ENCODE measurements at places on chromosomes 13 and 19.

DNA sequence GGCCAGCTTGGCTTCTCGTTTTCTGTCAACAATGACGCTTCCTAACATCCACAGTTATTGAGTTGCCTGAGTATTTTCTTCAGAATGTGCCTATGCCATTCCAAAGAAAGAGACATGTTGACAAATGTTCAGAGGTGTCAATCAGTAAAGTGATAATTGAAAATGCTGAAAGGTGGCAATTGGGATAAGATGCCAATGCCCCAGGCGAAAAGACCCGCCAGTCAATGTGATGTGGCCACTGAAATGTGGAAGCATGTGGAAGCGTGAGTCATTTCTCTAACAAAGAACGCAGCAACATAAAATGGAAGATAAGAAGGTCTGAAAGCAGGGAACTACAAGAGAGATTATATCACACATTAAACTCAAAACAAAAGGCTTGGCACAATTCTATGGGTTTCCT is 882.2 kb upstream of the SLC10A2 start:
- peaks cover 19% of the 10 kb centered on the region for H3K4me1 ChIP-seq
- no peak overlapping the region for H3K4me3 ChIP-seq
- no peak for DNase-seq
- no peaks in the 10 kb centered on the region for H3K27me3 ChIP-seq

GRCh38 chr13:25686831-25687470 is 315.2 kb downstream of the ATP8A2 start:
- H3K4me1 ChIP-seq, result peaks cover 20% of the 10 kb centered on the region
- no peak for DNase-seq

DNA sequence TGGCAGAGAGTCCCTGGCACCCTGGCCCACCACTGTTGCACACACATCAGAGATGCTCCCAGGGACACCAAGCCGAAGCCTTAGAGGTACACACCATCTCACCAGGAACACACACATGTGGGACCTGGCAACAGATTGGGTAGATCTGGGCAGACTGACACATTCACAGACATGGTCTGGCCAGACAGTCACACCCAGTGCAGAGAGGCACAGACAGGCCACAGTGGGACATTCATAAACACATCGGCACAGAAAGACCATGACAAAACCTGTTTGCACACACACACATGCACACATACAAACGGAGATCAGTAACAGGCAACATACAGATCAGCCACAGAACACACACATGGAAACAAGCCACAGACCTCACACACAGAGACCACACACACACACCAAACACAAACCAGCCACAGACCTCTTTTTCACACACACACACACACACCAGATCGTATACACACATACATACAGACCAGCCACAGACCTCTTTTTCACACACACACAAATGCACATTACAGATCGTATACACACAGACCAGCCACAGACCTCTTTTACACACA is 6.3 kb upstream of the JUNB start:
- no peaks in the 10 kb centered on the region for H3K27me3 ChIP-seq
- H3K27ac ChIP-seq, result no peak overlapping the region
- H3K4me3 ChIP-seq, result no peak overlapping the region

DNA sequence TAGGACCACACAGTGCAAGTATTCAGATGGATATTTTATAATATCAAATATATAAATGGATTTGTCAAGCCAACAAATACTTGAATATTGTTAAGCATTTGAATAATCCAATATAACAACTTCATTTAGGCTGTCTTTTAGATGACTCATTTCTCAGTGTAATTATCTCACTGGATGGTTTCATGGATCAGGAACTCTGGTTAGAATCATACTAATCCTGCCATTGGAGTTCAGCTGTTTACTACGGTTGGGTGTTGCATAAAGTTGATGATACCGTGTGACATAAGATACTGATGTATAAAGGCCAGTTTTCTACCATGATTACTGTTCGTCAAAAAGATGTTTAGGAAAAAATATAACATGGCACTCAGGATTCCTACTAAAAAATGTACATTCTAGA is 196.3 kb downstream of the TSHZ3 start:
- peaks cover 2% of the 10 kb centered on the region for H3K36me3 ChIP-seq
- no peak overlapping the region for H3K4me3 ChIP-seq
- H3K27ac ChIP-seq, result no peak overlapping the region

DNA sequence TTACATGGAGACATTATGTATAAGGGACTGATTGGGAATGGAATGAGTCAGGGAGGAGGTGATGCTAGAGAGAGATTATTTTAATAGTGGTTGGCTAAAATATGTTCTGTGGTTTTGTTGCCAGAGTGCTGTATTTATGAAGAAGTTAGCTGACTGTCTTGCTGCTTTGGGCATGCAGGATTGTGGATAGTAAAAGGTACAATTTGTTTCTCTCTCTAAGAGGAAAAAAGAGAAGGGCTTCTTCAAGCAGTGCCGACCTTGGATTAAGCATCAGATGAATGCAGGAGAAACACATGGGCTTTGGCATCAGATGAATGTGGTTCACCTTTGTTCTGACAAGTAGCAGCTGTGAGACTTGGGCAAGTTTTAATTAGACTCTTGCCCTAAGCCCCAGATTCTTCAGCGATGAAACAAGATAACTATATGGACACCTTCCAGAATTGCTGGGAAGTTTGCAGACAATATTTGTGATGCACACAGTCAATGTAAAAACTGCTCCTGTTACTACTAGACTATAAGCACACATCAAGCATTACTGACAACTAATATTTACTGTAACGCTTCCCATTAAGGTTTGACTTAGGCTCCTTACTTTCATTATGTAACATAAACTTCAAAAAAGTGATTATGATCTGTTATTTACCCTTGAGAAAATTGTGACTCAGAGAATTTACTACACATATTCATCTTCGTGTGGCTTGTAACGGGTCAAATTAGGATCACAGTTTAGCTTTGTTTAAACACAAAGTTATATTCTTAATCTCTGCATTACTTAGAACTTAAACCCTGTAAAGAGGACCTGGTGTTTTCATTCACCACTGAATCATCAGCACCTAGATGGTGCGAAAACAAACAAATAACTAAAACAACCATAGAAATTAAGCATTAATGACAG is 824.0 kb downstream of the PCDH9 start:
- H3K27me3 ChIP-seq, result no peaks in the 10 kb centered on the region
- no peak for DNase-seq
- H3K4me1 ChIP-seq, result peaks cover 19% of the 10 kb centered on the region
- H3K27ac ChIP-seq, result no peak overlapping the region
- no peak overlapping the region for H3K4me3 ChIP-seq

DNA sequence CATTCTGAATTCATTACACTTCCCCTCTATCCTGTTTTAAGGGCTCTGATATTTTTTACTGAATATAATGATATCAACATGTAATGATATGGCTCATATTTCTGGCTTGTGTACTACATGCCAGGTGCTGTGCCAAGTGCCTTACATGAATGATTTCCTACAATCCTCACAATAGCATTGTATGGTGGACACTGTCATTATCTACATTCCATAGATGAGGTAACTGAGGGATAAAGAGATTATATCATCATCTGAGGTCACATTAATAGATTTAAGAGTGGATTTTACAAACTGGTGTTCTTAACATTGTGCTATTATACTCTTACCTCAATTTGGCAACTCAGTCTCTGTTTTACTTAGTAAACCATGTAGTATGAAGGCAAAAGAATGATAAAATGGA is 502.0 kb downstream of the LIG4 start:
- no peak for DNase-seq
- peaks cover 15% of the 10 kb centered on the region for H3K27me3 ChIP-seq
- H3K27ac ChIP-seq, result no peak overlapping the region
- no peaks in the 10 kb centered on the region for H3K36me3 ChIP-seq
- H3K4me3 ChIP-seq, result no peak overlapping the region
